ENCODE measurements at places on chromosomes 12 and 14.

DNA sequence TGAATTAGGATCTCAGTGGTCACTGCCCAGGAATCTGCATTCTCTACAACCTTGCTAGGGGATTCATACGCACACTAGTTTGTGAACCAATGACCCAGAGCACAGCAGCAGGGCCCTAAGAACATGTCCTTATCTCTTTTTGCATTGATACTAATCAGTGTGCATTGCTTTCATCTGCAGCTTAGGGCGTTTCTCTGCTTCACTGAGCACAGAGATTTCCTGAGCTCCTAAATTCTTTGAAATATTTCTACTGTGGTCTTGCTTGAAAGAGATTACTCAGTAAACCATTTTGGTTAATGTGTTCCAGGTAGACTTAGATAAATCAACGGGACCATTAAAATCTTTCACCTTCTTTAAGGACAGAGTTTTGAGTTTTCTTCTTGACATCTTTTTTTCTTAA lies 351.3 kb upstream of the KITLG start:
- H3K36me3 ChIP-seq = no peaks in the 10 kb centered on the region
- H3K4me1 ChIP-seq = no peaks in the 10 kb centered on the region
- H3K27ac ChIP-seq = no peak overlapping the region

GRCh38 chr14:53034688-53035230 lies 83.9 kb upstream of the FERMT2 start:
- H3K36me3 ChIP-seq = peaks cover 31% of the 10 kb centered on the region
- H3K27ac ChIP-seq = no peak overlapping the region
- no peak overlapping the region for H3K4me3 ChIP-seq
- no peaks in the 10 kb centered on the region for H3K4me1 ChIP-seq
- no peak for DNase-seq
- H3K27me3 ChIP-seq = no peaks in the 10 kb centered on the region

GRCh38 chr12:131034631-131035244 lies 81.0 kb downstream of the ADGRD1 start:
- no peaks in the 10 kb centered on the region for H3K27me3 ChIP-seq
- DNase-seq = no peak
- no peak overlapping the region for H3K27ac ChIP-seq
- H3K4me1 ChIP-seq = no peaks in the 10 kb centered on the region
- H3K4me3 ChIP-seq = no peak overlapping the region

GRCh38 chr12:108690542-108691174 lies 40.7 kb downstream of the CORO1C start:
- no peak overlapping the region for H3K4me3 ChIP-seq
- H3K36me3 ChIP-seq = peaks cover 5% of the 10 kb centered on the region
- no peaks in the 10 kb centered on the region for H3K27me3 ChIP-seq

GRCh38 chr12:82688035-82688501 lies 1.4 kb downstream of the TMTC2 start:
- H3K4me1 ChIP-seq = peaks cover 46% of the 10 kb centered on the region
- peak overlapping the region; percentile 73 for H3K4me3 ChIP-seq
- peak; percentile 11 for DNase-seq
- peaks cover 21% of the 10 kb centered on the region for H3K36me3 ChIP-seq
- peak overlapping the region; percentile 100 for H3K27ac ChIP-seq

GRCh38 chr14:55180434-55180833 lies 11.0 kb downstream of the DLGAP5 start:
- no peak for DNase-seq
- no peaks in the 10 kb centered on the region for H3K27me3 ChIP-seq
- H3K4me3 ChIP-seq = no peak overlapping the region

GRCh38 chr12:22228022-22228875 lies 106.3 kb downstream of the ST8SIA1 start:
- H3K27ac ChIP-seq = no peak overlapping the region
- no peaks in the 10 kb centered on the region for H3K4me1 ChIP-seq
- H3K27me3 ChIP-seq = peaks cover 2% of the 10 kb centered on the region
- no peaks in the 10 kb centered on the region for H3K36me3 ChIP-seq

DNA sequence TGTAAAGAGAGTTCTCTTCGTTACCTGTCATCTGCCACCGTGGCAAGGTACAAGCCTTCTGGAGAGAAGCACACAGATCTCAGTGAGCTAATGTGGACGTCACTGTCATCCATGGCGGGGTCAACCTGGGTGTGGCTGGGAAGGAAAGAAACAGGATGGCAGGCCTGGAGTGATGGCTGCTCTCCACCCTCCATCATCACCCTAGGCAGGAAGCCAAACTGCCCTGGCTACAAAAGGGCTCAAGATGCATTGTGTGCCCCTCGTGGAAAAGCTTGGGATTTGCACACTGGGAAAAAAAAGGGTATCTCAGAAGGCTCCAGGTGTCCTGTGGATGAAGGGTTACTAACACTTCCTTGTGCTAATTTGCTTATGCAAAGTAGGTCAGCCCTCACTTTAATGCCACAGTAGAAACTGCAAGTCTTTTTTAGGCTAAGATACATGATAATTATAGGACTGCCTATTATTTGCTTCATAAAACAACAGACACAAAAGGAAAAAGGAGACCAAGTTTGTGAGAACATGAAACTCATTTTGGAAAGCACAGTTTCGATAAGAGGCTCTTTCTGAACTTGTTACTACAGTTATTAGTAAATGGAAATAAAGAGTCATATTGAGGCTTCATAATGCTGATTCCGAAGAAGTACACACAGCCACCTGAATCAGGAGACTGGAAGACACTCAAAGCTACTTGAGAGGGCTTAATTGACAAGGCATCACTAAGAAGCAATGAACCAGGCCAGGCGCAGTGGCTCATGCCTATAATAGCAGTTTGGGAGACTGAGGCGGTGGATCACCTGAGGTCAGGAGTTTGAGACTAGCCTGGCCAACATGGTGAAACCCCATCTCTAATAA lies 18.9 kb downstream of the RFC5 start:
- H3K27ac ChIP-seq = no peak overlapping the region
- H3K4me1 ChIP-seq = no peaks in the 10 kb centered on the region
- no peaks in the 10 kb centered on the region for H3K27me3 ChIP-seq
- no peak for DNase-seq
- H3K36me3 ChIP-seq = peaks cover 75% of the 10 kb centered on the region

- H3K4me3 ChIP-seq = peak within 1 kb of the TSS; percentile 68
- peak; percentile 46 for DNase-seq
- H3K27me3 ChIP-seq = no peaks in the 10 kb centered on the region
- H3K36me3 ChIP-seq = no peaks in the 10 kb centered on the region
- H3K4me1 ChIP-seq = peaks cover 51% of the 10 kb centered on the region
These were observed at the start of gene NCOR2 for GRCh38 chr12:124566997-124567672. NCOR2 (minus strand) TSS chr12:124567612; CDS start chr12:124495251, 72,361 bp downstream.

GRCh38 chr12:12465522-12465921 lies 97.1 kb downstream of the DUSP16 start:
- H3K4me3 ChIP-seq = no peak overlapping the region
- H3K27ac ChIP-seq = no peak overlapping the region
- H3K4me1 ChIP-seq = peaks cover 13% of the 10 kb centered on the region
- no peaks in the 10 kb centered on the region for H3K27me3 ChIP-seq
- DNase-seq = no peak

- H3K27me3 ChIP-seq = no peaks in the 10 kb centered on the region
- H3K27ac ChIP-seq = no peak overlapping the region
- no peaks in the 10 kb centered on the region for H3K36me3 ChIP-seq
- DNase-seq = no peak
These were observed 12.8 kb upstream of the PALS1 start for GRCh38 chr14:67228325-67228984.

Measured in CD14-positive monocyte (primary cell).